Sigmoid colon (tissue), 7 donors: ENCODE measurements at places on chromosomes 1 and 21. TPM values are rescaled to one million over a fixed set of nuclear protein-coding genes. Genes with fewer than 3 reads are reported as not detected.
A peak's percentile ranks its signal among the peaks of the same experiment; 100 is the strongest.

DNA sequence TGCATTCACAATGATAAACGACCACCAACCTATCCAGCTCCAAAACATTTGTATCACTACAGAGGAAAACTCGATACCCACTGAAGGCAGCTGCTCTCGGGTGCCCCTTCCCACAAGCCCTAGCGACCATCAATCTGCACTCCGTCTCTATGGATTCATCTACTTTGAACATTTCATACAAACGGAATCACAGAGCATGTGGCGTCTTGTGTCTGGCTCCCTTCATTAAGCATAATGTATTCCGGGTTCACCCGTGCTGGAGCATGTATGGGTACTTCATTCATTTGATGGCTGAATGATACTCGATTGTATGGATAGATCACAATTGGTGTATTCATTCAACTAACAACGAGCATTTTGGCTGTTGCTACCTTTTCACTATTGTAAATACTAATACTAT, 340.2 kb downstream of the SMYD3 start:
- no peak for DNase-seq

DNA sequence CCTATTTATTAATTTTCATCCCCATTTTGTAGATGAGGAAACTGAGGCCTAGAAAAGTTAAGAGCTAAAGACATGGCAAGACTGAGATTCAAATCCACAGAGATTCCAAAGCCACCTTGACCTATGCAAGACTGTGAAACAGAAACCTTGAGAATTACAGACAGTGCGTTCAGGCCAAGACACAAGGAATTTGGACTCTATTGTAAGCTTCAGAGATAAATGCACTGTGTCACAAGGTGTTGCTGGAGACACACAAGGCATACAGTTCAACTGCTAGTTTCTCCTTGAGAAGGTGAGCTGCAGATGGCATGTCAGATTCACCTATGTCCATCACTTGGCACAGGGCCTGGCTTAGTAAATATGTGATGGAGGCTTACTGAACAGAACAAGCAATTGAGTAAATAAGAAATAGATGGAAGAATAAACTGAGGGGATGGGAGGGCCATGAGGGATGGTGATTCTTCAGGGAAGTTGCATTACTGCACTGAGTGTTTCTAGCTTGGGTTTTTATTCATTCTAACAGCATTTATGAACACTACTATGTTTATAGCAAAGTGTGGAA, 215.0 kb downstream of the DAB1 start:
- no peak for DNase-seq

GRCh38 chr1:58739856-58740466, 40.1 kb upstream of the MYSM1 start:
- DNase-seq, result no peak

DNA sequence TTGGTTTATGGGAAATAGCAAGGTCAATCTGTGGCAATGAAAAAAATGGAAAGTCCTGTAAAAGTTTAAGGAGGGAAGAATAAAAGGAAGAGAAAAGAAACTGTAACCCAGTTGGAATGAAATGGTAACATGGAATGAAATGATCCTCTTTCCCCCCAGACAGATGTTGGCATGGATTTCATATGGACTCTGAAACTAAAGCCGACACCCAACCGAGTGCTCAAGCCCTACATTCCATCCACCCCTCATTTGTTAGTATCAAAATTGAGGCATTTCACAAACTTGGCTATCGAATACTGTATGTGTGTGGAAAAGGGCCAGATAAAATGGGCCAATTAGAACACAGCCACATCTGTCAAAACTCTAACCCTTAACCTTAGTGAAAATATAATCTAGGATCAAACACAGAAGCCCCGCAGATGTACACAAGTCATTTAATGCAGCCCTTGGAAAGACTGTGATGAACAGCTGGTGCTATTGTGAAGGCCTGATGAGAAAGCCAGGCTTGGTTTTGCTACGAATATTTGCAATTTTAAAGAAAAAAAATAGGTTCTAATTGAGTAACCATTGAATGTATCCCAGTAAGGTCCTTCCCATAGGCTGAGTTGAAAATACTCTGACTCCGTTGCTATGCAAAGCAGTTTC, 72.6 kb upstream of the RGL1 start:
- DNase-seq, result no peak

GRCh38 chr1:166350490-166350889, 183.7 kb upstream of the FAM78B start:
- DNase-seq, result no peak

Gene DMBX1
- not detected for total RNA-seq

DNA sequence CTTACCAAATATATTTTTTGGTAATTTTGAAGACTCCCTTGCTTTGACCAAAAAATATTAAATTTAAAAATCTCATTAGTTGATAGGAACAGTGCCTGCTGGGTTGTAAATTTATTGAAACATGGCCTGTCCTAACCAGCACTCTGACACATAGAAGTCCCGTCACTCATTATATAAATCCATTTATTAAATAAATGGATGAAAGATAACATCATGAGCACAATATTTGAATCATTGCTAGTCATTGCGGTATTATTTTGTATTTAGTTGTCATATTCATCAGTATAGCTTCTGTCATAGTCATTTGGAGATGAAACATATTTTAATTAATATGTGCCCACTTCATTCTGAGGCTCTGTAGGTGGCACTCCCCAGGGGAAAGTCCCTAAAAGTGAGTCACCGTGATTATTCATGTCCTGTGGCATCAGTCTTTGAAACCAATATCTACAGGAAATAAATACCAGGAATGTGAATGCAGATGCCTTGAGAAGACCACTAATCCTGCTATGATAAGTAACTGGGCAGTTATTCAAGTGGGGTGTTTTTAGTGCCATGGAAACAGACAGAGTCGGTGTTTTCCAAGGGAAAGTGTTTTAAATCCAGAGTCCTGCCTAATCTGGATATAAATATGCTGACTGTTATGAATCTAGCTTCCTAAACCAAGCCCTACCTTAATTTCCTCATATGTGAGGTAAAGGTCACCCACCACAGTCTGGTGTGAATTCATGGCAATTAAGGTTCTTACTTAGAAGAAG, 302.0 kb downstream of the DUSP10 start:
- DNase-seq, result no peak

- DNase-seq, result no peak
These were observed 67.8 kb downstream of the TOMM20 start for GRCh38 chr1:235060607-235061470.

GRCh38 chr1:10755970-10756521, 40.4 kb downstream of the CASZ1 start:
- DNase-seq, result peak; percentile 83

DNA sequence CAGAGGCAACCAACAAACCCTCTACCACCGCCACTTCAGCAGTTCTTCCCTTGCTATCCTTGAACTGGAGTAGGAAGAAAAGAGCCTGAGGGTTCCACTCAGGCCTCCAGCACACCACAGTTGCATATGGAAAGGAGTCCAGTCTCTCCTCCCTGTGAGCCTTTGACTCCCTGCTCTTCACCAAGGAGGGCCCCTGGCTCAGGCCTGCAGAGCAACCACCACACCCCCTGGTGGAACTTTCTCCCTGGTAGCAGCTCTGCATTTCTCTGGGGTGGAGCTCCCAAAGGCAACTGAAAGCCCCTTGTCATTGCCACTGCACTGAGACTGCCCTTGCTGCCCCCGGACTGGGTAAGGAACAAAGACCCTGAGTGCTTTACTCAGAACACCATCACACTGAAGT, 1021.5 kb upstream of the ADGRL2 start:
- DNase-seq, result peak; percentile 36

Gene NBPF4
- not detected for total RNA-seq

DNA sequence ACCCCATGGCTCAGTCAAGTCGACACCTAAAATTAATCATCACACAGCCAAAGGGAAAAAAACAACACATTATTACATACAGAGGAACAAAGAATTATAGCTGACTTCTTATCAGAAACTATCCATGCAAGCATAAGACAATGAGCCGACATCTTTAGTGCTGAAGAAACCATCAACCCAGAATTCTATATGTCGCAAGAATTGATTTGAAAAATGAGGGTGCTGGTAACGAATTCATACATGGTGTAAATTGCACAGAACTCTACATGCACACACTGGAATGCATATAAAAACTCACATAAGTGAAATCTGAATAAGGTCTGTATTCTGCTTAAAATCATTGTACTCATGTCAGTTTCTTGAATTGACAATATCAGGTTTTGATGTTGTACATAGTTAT, 25.0 kb upstream of the EIF4G3 start:
- DNase-seq, result no peak

DNA sequence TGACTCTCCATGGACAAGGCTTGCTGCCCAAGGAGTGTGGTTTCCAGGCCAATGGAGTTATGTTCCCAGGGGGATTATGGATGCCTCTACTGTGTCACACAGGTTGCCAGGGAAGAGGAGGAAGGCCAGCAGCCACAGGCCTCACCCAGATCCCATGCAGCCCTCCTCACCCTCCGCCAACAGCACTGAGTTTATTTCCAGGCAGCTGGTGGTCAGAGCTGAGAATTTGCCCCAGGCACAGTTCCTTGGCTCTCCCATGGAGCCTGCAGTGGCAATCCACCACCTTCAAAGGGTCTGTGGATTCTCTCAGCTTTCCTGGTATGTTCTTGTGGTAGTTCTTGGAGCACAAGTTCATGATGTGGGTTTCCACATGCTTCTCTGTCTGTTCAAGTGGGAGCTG, 79.2 kb downstream of the NTNG1 start:
- DNase-seq, result no peak

GRCh38 chr1:1421907-1422464, 910 bp upstream of the ANKRD65 start:
- no peak for DNase-seq

Gene OR2L13
- total RNA-seq, result not detected

DNA sequence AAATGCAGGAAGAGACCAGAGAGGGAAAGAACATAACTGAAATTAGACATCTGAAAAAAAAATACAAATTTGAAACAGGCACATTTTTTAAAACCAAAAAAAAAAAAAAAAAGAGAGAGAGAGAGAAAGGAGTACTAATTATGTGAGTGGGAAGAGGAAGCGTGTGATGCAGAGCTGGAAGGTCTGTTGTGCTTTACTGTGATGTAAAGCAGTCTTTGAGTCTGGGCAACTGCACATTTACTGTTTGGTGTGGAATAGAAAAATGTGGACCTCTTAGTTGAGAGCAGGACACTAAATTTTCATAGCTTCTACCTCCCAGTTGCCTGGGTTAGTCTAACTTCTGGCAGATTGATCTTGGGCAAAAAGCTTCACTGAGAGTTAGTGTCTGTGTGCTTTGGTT, 16.5 kb downstream of the LHX9 start:
- no peak for DNase-seq

DNA sequence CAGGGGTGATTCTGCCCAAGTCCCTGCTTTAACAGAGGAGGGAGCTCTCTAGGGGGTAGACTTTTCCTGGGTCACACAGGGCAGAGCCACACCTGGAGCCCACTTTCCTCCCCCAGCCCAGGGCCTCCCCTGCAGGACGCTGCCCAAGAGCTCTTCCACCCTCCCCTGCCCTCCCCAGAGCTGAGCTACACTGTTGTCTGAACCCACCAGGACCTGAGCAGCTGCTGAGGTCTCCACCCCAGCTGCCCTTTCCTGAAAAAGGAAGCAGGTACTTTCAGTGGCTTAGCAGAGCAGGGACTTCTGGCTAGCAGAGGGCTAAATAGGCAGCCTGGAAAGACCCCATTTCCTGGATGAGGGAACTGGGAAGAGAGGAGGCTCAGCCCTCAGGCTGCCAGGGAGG, 169.3 kb upstream of the ETV3 start:
- DNase-seq, result no peak

DNA sequence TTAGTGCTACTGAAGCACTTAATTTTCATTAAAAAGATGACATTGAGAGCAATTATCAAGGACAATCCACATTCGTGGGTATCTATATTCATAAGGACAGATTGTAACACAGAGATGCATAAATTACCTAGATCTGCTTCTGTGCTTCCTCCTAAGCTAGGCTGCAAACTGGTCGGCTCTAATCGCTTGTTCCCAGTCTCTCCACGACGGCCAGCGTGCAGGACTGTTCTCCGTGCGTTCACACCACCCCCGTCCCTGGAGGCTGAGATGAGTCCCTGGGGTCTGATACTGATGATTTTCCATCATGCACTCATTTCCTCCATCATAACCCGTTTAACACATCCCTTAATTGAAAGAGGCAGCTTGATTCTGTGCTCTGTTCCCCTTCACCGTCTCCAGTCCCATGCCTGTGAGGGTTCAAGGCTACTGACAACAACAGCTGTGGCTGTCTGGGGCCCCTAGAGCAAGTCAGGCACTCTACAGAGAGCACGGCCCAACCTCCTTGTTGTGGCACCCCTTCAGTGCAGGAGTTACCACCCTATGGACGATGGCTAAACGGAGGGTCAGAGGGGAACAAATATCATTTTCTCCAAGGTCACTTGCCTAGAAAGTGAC, 469.6 kb downstream of the NPHP4 start:
- DNase-seq, result no peak

DNA sequence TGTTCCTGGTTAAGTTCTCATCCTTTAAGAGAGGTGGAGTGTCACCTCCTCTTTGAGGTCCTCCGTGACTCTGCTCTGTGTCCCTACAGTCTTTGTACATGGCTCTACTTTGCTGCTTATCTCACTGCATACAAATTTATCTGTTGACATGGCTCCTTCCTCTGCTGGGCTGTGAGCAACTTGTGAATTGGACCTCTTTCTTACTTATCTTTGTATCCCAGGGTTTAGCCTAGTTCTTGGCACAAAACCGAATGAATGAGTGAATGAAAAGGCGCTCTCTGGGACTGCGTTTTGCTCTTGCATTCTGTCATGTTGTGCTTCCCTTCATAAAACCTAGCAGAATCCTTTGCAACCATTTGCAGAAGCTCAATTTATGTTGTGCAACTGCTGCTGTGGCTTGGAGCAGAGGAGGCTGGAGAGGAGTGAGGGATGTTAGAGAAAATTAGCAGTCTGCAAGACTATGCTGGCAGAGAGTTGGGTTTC, 12.4 kb downstream of the SLC26A9 start:
- no peak for DNase-seq

- peak; percentile 94 for DNase-seq
These were observed 55.9 kb downstream of the NENF start for GRCh38 chr1:212488436-212489283.

GRCh38 chr1:219931033-219931432, 2.7 kb upstream of the SLC30A10 start:
- DNase-seq, result no peak

DNA sequence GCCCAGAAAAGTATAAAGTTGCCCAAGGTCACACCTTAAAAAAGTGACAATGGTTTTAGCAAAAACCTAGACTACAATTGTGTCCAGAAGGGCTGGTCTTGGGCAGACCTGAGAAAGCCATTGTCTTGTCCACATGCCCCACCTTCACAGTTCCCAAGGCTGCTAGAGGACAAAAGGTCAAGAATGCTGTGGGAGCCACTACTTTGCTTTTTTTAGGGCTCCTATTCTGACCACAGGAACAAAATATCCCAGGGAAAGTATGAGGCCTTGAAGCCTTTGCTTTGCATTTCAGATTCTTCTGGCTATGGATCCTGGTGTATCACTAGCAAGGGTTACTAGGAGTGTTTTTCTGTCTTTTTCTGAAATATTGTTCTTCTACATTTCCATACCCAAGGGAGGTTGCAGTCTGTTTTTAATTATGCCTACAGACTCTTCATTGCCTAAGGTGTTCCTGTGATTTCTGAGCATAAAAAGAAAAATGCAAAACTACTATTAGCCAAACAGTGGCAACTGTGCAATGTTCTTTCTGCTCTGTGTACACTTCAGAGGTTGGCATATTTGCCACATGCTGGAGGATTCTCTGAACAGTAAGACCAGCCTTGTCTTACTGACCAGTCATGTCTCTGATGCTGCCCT, 10.7 kb downstream of the C1orf162 start:
- no peak for DNase-seq

- DNase-seq, result no peak
These were observed 982 bp downstream of the SCCPDH start for GRCh38 chr1:246725191-246725590.

- DNase-seq, result no peak
These were observed 15.0 kb downstream of the DPT start for GRCh38 chr1:168714012-168714411.
